ENCODE measurements at places on chromosomes 16 and 17. TPM values are rescaled to one million over a fixed set of nuclear protein-coding genes. Genes with fewer than 3 reads are reported as not detected.

OTOP2 gene
- total RNA-seq: not detected

FAHD1 gene
- total RNA-seq: 47.5 TPM

CCL17 gene
- not detected for total RNA-seq

CD7 gene
- 0.98 TPM for total RNA-seq

CRHR1 gene
- not detected for total RNA-seq

ZNF287 gene
- total RNA-seq: 20.6 TPM

SULT1A2 gene
- 0.17 TPM for total RNA-seq

PRAC2 gene
- 44.1 TPM for total RNA-seq

COX6A2 gene
- total RNA-seq: not detected

MRC2 gene
- 13.5 TPM for total RNA-seq

CETP gene
- total RNA-seq: not detected

CPHXL2 gene
- total RNA-seq: not detected

ZG16 gene
- total RNA-seq: not detected

Measured in PC-3 (cell line).